Thoracic aorta endothelial cell (primary cell): ENCODE measurements at places on chromosomes 7 and 10. TPM values are rescaled to one million over a fixed set of nuclear protein-coding genes. Genes with fewer than 3 reads are reported as not detected.

Gene ZNF248
- 5.6 and 6.4 TPM in 2 replicates for total RNA-seq

Gene GALNT17
- not detected in 2 replicates for total RNA-seq

Gene ST8SIA6
- 0.29 and 2.3 TPM in 2 replicates for total RNA-seq

Gene ZNF727
- total RNA-seq: 0.07 TPM in 1 of 2 replicates, not detected in the other

Gene ZCCHC24
- 5.9 and 8.3 TPM in 2 replicates for total RNA-seq

Gene ITGB1
- 1,415 and 2,158 TPM in 2 replicates for total RNA-seq

Gene PRLHR
- total RNA-seq: not detected in 2 replicates

Gene VTI1A
- total RNA-seq: 48.7 and 51.4 TPM in 2 replicates

Gene P4HA1
- 89.1 and 141 TPM in 2 replicates for total RNA-seq

Gene HK1
- total RNA-seq: 128 and 134 TPM in 2 replicates

Gene RADIL
- 0.80 and 2.0 TPM in 2 replicates for total RNA-seq

Gene ANK3
- 9.2 and 35.2 TPM in 2 replicates for total RNA-seq

Gene SORBS1
- total RNA-seq: 0.93 and 2.3 TPM in 2 replicates

Gene EN2
- total RNA-seq: not detected in 2 replicates

Gene NUTM2B
- total RNA-seq: 0.22 and 0.27 TPM in 2 replicates

Gene MYL7
- not detected in 2 replicates for total RNA-seq

Gene SLC39A12
- not detected in 2 replicates for total RNA-seq

Gene TFAM
- total RNA-seq: 76.3 and 83.2 TPM in 2 replicates

Gene AMPH
- 0.07 TPM in 1 of 2 replicates, not detected in the other for total RNA-seq

Gene HOXA5
- 1.3 and 12.7 TPM in 2 replicates for total RNA-seq

Gene ZNF736
- total RNA-seq: 9.0 and 11.7 TPM in 2 replicates

Gene CRHR2
- total RNA-seq: not detected in 2 replicates

Gene TRIM50
- total RNA-seq: not detected in 2 replicates

Gene STEAP1
- 62.9 and 70.6 TPM in 2 replicates for total RNA-seq

Gene FAM221A
- 2.1 and 3.7 TPM in 2 replicates for total RNA-seq

Gene SKIDA1
- total RNA-seq: 0.66 and 0.72 TPM in 2 replicates

Gene UNCX
- not detected in 2 replicates for total RNA-seq

Gene LLCFC1
- total RNA-seq: not detected in 2 replicates

Gene VPS37D
- 1.9 and 2.1 TPM in 2 replicates for total RNA-seq

Gene IFT22
- 21.2 and 21.5 TPM in 2 replicates for total RNA-seq

Gene NXPH1
- total RNA-seq: not detected in 2 replicates

Gene PCLO
- 0.13 and 0.72 TPM in 2 replicates for total RNA-seq

Gene FAM24B
- 10.6 and 14.1 TPM in 2 replicates for total RNA-seq
